Cardiac muscle cell (in vitro differentiated cells and primary cell): ENCODE measurements at places on chromosomes 5 and 9.

- H3K27me3 ChIP-seq = no peaks in the 10 kb centered on the region
- H3K36me3 ChIP-seq = no peaks in the 10 kb centered on the region
- no peaks in the 10 kb centered on the region for H3K4me1 ChIP-seq
- DNase-seq = no peak
These were observed 40.2 kb upstream of the TAS2R1 start for GRCh38 chr5:9670371-9670770.

DNA sequence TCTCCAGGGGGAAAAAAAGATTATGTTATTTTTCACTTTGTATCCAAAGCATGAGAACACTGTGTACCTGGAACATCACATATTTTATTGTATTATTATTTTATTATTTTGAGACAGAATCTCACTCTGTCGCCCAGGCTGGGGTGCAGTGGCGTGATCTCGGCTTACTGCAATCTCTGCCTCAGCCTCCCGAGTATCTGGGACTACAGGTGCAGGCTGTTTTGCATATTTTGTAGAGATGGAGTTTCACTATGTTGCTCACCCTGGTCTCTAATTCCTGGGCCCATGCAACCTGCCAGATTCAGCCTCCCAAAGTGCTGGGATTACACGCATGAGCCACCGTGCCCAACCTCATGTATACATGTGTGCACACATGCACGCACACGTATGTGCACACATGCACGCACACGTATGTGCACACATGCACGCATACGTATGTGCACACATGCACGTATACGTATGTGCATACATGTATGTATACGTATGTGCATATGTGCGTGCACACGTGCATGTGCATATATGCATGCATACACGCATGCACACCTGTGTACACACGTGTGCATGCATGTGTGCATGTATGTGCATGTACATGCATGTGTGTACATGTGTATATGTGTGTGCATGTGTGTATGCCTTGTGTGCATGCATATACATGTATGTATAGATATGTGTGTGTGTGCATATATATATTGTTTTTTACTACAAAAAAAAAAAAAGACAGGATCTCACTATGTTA, 9.5 kb upstream of the UGCG start:
- H3K36me3 ChIP-seq = no peaks in the 10 kb centered on the region
- no peaks in the 10 kb centered on the region for H3K27me3 ChIP-seq
- DNase-seq = no peak
- H3K27ac ChIP-seq = no peak overlapping the region

DNA sequence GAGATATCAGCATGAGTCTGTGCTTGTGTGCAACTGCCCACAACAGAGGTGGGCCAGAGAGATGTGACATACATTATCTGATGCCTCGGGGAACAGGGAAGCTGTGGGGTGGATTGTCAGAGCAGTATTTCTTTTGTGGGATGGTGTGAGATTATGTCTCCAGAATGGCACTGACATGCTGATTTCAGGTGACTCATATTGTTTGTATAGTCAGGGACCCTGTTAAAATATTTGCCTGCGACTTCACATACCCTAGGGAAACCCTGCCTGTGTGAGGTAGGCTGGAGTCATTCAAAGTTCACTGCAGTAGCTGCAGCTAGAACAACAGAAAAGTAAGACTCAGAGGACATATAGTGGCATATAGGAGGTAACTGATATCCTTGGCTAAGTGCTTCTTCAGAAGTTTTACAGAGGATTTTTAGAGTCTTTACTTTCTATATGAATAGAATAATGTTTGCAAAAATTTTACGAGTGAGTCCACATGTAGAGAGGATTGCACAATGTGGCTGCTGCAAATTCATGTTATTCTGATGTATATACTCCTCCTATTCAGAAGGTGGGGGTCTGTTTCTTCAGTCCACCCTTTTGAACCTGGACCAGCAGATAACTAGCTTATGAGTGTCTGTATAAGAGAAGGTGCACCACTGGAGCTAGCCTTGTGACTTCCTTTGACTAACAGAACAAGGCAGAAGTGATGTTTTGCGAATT, 89.3 kb downstream of the MACIR start:
- no peak overlapping the region for H3K4me3 ChIP-seq
- DNase-seq = no peak
- peaks cover 7% of the 10 kb centered on the region for H3K4me1 ChIP-seq
- no peaks in the 10 kb centered on the region for H3K27me3 ChIP-seq
- H3K27ac ChIP-seq = no peak overlapping the region

GRCh38 chr5:55742778-55743177, 4.9 kb downstream of the DDX4 start:
- no peaks in the 10 kb centered on the region for H3K27me3 ChIP-seq
- no peak for DNase-seq
- H3K27ac ChIP-seq = no peak overlapping the region
- no peaks in the 10 kb centered on the region for H3K4me1 ChIP-seq
- no peak overlapping the region for H3K4me3 ChIP-seq

DNA sequence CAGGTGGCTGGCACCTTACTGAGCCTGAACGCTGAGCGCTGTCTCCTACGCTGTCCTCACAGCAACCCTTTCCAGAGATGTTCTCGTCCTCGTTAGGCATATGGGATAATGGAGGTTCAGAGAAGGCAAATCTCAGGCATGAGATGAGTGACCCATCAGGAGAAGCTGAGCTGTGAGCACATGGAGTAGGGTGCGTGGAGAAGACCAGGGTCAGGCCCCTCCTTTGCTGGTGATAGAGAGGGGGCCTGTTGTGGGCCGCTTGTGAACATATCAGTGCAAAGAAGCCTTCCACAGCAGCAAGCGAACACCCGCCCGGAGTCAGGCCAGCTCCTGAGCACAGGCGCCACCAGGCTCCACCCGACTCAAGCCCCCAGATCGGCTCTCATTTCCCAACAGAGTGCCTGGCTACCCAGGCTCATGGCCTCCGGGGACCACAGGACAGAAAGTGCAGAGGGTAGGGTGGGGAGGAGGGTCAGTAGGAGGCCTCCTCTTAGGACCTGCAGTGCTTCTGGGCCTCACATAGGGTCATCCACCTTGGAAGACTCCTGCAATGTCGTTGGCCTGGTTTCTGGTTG, 15.0 kb upstream of the TIFAB start:
- H3K36me3 ChIP-seq = no peaks in the 10 kb centered on the region
- H3K27ac ChIP-seq = no peak overlapping the region
- DNase-seq = no peak
- peaks cover 5% of the 10 kb centered on the region for H3K4me1 ChIP-seq
- no peak overlapping the region for H3K4me3 ChIP-seq

DNA sequence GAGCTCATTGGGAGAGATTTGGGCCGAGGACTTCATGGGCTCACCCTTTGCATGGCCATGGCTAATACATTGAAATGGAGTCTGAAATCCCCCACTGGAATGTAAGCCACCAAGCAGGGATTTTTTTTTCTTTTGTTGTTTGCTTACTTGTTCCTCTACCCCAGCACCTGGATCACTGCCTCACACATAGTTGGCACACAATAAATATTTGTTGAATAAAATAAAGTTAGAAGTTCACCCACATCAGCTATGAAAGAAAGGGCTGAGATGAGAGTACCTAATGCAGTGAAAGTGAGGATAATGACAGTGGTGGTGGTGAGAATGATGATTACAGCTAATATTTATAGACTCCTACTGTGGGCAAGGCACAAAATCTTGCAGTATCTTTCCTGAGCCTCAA, 98.1 kb upstream of the ANXA1 start:
- no peak overlapping the region for H3K27ac ChIP-seq
- no peaks in the 10 kb centered on the region for H3K36me3 ChIP-seq
- no peaks in the 10 kb centered on the region for H3K4me1 ChIP-seq
- no peak overlapping the region for H3K4me3 ChIP-seq
- no peak for DNase-seq

- no peak overlapping the region for H3K4me3 ChIP-seq
- no peaks in the 10 kb centered on the region for H3K36me3 ChIP-seq
These were observed 71.7 kb downstream of the PCSK5 start for GRCh38 chr9:75962013-75962661.

- DNase-seq = peak; percentile 30
- H3K36me3 ChIP-seq = no peaks in the 10 kb centered on the region
- no peak overlapping the region for H3K4me3 ChIP-seq
These were observed 2209.2 kb downstream of the MAT2B start for GRCh38 chr5:165714598-165714997.

GRCh38 chr5:170469414-170469813, 34.4 kb upstream of the KCNIP1 start:
- no peaks in the 10 kb centered on the region for H3K36me3 ChIP-seq
- no peak for DNase-seq
- H3K27me3 ChIP-seq = peaks cover 11% of the 10 kb centered on the region
- H3K4me3 ChIP-seq = no peak overlapping the region
- no peaks in the 10 kb centered on the region for H3K4me1 ChIP-seq
